ENCODE measurements at places on chromosomes 3 and 15.

- no peak for DNase-seq
Observed at GRCh38 chr3:12560505-12561190, 3.8 kb downstream of the MKRN2 start.

DNA sequence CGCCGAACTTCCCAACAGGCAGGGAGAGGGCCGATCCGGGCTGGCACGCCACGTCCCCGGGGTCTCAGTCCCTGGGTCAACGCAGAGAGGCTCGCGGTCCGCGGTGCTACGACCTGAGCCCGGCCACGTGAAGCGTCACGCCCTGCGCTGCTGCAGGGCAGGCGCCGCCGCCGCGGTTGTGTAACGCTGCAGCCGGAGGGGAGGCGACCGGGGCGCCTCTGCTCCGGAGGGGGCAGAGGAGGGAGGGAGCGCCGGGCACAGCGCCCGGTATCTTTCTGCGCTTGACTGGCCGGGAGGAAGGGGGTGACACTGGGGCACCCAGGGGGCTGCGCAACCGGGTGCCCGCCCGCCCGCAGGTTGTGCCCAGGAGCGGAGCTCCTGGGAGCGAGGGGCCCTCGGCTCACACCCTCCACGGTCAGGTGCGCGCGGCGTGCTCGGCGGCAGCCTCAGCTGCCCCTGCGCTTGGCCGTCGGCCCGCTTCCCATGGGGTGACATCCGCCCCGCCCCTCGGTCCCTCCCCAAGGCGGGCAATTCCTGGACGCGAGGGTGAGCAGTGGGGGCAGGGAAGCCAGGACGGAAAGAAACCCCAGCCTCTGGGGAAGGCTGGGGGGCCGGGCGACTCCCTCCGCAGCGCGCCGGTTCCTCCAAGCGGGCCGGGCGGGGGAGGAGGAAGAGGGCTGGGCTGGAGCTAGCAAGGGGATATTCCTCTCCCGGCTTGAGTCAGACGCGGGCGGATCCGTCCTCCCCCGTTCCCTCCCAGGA lies 852 bp upstream of the BHLHE40 start:
- peak; percentile 88 for DNase-seq

- no peak for DNase-seq
Observed at GRCh38 chr15:38207621-38208020, 45.0 kb upstream of the SPRED1 start.

- no peak for DNase-seq
Observed at GRCh38 chr3:13188181-13188779, 115.1 kb upstream of the IQSEC1 start.

GRCh38 chr15:50624616-50625168 lies 61.9 kb downstream of the TRPM7 start:
- no peak for DNase-seq

- no peak for DNase-seq
Observed at GRCh38 chr3:178083906-178084866, 452.1 kb upstream of the KCNMB2 start.

DNA sequence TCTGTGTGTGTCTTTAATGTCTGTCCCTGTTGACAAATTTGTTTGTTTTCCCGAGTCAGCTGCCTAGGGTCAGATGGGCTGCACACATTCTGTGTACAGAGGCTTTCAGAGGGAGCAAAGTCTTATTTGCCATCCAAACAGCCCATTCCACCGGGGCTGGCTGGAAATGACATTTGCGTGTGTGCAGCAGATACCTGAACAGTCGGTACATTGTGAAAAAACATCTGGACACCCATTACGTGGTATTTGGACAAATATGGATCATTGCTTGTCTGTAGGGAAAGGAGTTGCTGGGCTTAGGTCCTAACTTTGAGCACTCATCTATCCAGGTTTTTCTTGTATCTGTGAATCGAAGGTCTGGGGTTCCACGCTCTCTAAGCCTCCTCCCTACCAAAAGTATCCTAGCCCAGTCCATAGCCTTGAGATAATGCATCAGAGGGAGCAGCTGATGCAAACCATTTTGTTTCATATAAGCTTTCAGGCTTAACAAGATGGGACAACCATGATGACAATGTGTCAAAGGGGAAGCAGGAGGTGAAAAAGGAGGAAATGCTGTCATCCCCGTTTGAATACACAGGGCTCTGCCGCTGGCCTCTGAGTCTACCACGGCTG lies 22.2 kb upstream of the CMTM8 start:
- DNase-seq = no peak

DNA sequence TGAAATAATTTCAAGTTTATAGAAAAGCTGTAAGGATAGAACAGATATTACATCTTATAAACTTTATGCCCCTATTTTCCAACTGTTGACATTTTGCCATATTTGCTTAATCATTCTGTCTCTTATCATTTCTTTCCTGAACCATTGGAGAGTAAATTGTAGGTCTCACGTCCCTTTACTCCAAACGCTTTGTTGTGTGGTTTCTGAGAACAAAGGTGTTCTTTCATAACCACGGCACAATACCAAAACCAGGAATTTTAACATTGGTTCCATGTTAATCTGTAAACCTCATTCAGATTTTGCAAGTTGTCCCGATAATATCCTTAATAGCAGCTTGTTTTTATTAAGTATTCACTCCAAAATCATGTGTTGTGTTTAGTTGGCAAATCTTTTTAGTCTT lies 134.8 kb downstream of the AKAP13 start:
- DNase-seq = no peak

DNA sequence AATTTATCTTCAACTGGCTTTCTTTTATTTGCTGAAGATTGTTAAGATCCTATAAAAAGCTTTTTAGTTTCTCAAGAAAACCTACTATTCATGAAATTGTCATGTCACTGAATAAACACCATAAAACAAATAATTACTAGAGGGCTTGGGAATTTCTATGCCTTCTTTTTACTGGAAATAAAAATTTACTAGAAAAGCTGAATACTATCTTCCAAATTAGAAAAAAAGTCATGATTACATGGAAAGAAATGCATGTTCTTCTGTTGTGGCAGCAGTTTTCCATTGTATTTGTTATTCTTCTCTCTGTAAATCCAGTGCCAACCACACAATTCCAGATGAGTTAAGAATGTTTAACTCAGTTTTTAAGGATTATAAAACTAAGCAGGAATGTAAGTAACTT lies 153.8 kb downstream of the RAP2B start:
- DNase-seq = no peak
